ENCODE measurements at places on chromosomes 5 and 9.
A peak's percentile ranks its signal among the peaks of the same experiment; 100 is the strongest.

DNA sequence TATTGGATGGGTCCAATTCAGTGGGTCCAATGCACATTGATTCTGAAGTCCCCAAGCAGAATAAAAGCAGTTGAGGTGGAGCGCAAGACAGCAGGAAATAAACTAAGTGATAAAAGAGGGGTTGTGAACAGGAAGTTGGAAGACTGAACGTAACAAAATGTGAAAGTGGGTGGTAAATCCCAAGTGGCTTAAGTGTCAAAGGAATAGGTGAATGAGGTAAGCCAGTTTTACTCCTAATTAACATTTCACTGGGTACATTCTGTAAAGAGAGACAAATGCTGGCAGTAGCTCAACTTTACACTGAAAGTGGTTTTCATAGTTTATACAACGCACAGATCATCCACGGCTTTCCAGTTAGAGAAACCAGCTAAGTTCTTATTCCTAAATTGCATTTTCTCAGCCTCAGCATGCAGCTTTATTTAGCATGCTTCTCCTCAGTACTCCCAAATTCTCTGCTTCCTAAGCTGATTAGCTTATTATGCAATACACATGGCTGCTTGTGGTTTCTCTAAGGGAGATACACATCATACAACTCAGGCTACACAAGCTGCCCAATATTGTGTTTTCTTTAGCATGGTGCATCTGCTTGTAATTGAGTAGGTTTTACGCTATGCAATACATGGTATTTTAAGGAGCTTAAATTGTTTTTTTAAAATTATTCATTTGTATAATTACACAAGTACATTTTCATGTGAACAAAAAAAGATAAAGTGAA, 34.2 kb upstream of the HSD17B4 start:
- peak; percentile 85 for DNase-seq

DNA sequence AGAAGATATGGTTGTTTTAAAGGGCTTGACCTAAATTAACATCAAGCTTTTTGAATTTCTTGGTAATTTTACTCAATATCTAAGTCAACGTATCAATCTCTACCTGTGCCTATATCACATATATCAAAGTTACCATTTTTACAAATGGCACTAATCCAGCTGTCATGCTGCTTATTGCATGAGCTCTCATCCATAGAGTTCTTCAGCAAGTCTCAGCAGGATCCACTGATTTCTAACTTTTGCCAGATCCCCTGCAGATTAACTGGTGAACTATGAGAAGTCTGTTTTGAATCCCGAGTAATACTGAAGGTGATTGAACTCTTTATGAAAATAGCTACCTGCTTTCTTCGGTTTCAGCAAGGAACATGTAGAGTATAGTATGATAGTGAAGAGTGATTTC, 1239.8 kb upstream of the ACO1 start:
- DNase-seq, result no peak

DNA sequence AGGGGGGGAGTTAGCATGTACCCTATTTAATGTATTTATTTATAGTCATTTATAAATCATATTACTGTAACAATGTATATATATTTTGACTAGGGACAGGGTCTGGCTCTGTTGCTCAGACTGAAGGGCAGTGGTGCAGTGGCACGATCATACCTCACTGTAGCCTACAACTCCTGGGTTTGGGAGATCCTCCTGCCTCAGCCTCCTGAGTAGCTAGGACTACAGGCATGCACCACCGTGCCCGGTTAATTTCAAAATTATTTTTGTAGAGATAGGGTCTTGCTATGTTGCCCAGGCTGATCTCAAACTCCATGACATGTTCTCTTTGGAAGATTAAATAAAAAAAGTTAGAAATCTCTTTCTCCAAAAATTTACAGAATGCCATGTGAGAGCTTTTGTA, 52.8 kb downstream of the ARHGEF28 start:
- no peak for DNase-seq

GRCh38 chr9:117490199-117490598, 75.3 kb upstream of the ASTN2 start:
- no peak for DNase-seq

GRCh38 chr9:95017062-95017461, 290.6 kb downstream of the AOPEP start:
- peak; percentile 37 for DNase-seq

DNA sequence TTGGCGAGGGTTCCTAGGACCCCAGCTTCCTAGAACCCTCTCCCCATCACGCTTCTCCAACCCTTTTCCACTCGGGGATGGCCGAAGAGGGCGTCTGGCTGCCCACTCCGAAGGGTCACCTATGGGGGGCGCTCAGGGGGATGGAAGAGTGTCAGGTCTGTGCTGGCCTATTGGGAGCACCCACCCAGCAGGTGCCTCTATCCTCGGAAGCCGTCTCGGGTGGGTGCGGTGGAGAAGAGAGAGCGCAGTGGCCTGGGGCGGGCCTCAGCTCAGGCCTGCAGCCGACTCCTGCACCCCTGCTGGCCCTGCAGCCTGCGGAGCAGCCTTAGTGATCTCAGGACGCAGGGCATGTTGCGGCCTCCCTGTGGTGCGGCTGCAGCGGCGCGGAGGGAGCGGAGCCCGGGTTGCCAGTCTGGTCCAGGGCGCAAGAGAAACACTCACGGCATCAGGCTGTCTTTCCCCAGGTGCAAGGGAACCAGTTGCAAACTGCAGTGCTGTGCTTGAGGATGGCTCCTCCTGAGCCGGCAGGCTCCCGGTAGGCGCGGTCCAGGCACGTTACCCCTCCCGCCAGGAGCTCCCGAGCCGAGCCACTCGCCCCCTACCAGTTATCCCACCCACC, 1.5 kb upstream of the IRX2 start:
- DNase-seq, result peak; percentile 28

DNA sequence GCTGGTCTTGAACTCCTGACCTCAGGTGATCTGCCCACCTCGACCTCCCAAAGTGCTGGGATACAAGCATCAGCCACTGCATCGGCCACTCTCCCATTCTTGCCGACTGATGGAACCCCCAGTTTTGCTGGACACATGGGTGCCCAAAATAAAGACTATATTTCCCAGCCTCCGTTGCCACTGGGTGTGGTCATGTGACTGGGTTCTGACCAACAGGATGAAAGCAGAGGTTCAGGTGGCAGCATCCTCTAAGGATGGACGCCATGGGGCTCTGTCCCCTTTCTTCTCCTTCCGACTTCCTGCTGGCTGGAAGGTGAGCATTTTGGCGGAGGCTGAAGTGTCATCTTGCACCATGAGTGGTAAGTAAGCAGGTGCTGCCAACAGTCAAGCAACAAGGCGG, 10.3 kb downstream of the PDLIM7 start:
- no peak for DNase-seq

DNA sequence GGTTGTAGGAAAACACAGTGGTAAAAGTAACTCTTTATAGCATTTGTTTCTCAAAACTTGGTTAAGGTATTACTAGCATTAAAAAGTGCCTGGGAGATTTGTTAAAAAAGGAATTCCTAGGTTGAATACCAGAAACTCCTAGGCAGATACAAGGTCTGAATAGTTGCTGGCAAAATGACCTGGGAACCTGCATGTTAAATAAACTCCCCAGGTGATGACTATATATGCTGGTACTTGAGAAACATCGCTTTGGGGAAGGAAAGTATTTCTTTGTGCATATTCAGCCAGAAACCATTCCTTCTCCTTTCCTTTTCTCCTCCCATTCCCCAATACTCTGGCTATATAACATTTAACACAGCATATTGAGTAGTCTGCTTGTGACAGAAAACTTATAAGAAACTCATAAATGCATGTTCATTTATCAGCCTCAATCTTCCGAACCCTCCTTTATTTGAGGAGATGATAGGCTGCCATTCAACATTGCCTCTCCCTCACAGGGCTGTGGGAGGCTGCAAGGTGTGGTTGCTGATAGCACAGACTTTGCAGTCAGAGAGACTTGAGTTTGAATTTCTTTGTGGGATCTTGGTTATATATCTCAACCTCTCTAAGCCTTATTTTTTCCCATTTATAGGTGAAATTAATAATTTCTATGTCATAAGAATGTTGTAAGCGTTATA, 28.7 kb downstream of the PCSK1 start:
- DNase-seq, result no peak

GRCh38 chr5:39542511-39543285, 117.9 kb upstream of the DAB2 start:
- DNase-seq, result no peak

- DNase-seq, result no peak
Observed at GRCh38 chr5:39395521-39395920, 29.3 kb downstream of the DAB2 start.

- no peak for DNase-seq
Observed at GRCh38 chr5:76503929-76504328, 100.8 kb downstream of the IQGAP2 start.

GRCh38 chr9:70049672-70050271, 6.1 kb downstream of the MAMDC2 start:
- DNase-seq, result no peak

DNA sequence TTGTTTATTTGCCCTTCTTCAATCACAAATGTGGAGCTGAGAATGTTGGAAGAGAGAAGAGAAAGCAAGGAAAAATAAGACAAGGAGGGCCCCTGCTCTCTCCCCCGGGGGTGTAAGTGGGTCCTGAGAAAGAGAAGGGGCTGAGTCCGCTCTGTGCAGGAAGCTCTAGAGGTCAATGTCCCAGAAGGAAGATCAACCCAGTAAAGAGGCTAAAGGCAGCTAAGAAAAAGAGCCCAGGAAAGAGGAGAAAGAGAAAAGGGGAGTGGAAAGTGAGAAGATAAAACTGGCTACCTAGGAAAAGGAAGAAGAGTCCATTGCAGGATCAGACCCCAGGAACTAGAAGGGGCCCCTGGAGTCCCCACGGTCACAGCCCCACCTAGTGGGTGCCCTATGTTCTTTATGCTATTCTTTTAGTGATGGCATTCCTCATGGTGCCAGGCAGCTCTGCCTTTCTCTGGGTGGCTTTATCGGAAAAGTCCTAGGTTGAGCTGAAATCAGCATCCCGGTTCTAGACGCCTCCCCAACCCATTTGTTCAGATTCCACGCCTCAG, 583.4 kb downstream of the ACTL7B start:
- peak; percentile 70 for DNase-seq

DNA sequence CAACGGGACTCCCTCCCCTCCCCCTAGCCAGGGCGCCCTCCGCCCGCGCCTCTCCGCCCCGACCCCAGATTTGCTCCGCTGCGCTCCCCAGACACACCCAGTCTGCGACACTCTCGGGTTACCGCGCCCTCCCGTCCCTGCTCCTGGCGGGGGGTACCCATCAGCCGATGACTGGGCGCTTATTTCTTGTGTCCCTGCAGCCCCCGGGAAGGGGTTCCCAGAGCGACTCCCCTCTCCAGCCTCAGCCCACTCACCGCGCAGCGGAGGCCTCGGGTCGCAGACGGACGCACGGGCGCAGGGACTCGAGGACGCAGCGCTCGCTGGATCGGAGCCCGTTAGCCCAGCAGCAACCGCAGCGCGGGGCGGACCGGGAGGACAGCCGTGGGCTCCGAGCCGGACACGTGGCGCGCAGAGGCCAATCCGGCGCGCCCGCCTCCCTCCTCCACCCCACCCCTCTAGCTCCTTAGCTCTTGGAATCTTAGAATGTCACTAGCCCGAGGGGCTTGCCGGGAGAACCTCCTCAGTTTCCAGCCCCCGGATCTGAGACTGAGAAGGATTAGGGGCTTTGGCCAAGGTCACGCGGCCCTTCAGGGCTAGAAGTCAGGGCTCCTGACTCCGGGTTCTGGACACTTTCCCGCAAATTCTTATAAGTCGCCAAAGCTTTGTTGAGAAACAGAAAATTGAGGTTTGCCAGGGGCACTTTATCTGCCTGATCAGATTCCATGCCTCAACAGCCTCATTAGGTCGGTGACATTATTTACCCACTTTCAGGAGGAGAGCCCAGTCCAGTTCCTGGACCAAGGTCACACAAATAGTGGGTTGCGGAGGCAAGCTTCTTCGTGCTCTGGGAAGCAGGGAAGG, at the start of gene ANXA6:
Gene ANXA6 (minus strand): TSS at position 354 of the 861 bp plus-strand sequence. CDS start 9,878 bp downstream, outside the sequence.
- peak; percentile 85 for DNase-seq

DNA sequence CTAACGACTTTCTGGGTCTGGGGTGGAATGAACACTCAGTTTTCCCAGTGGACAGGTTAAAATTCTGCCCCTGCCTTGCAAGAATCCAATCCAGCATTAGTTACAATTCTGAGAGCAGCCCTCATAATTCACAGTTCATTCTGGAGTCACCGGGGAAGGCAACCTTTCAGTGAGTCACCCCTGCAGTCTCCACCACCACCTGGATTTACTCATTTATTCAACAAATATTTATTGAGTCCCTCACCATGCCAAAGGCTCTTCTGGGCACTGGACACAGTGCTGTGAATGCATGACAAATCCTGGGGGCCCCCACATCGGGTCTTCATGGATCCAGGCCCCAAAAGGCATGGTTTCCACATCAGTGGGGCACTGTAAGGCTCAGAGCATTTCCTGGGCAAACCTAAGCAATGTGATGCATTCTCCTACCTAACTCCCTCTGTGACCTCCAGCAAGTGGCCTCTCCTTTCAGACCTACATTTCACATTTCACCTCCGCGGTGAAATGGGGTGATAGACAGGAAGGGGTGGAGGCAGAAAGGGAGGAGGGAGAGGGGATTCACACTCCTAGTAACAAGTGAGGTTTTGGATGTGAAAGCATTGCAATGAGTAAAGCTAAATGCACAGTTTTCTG, 6.4 kb upstream of the MSX2 start:
- no peak for DNase-seq
